Stimulated activated CD4-positive, alpha-beta T cell treated with anti-CD3 and anti-CD28 coated beads, TNF-alpha, amount 100 ng/mL, for 4 hours (primary cell): ENCODE measurements at places on chromosomes 6 and 20.

GRCh38 chr6:44294832-44295791, 18.0 kb downstream of the AARS2 start:
- DNase-seq = no peak

DNA sequence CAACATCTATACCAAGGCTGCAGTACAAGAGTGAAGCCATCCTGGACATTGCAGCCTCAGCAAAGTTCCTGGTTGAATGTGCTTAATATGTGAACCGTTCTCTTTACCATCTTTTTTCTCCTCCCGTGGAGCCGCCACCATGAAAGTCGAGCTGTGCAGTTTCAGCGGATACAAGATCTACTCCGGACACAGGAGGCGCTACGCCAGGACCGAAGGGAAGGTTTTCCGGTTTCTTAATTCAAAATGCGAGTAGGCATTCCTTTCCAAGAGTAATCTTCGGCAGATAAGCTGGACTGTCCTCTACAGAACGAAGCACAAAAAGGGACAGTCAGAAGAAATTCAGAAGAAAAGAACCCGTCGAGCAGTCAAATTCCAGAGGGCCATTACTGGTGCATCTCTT, 8.4 kb upstream of the LINC00237 start:
- no peak for DNase-seq

DNA sequence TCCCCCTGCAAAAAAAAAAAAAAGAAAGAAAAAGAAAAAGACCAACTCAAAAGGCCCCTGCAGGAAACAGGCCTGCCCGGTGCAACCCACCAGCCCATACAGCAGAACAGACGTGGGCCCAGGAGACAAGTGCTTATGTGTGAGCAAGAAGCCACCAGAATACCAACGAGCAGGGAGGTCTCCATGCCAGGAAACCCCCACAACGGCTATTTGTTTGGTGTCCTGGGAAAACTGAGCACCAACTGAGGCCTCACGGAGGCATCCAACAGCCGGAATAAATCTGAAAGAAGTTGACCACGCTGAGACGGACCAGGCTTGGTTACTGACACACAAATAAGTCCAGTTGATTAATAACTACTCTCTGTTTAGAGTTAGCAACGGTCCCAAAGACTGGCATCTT, 29.7 kb downstream of the PTPRT start:
- no peak for DNase-seq

DNA sequence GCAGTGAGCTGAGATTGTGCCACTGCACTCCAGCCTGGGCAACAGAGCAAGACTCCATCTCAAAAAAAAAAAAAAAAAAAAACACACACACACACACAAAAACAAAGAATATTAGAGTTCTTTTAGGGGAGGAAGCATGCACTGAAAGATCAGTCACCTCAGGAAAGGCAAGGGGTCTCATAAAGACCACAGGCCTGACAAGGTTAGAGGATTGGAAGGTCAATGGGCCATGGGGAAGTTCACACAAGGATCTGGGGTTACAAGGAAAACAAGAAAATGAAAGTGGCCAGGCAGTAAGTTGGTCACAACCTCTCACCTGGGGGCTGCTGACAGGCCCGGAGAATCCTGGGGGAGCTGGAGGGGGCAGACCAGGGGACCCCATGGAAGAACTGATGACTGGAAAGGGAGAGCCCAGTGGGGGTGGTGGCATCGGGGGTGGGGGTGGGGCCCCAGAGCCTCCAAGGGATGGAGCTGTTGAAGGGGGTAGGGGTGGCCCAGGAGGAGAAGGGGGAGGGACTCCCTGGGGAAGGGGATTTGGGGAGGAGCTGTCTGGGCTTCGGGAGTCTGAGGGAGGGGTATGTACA, 1.5 kb downstream of the RXRB start:
- DNase-seq = no peak

DNA sequence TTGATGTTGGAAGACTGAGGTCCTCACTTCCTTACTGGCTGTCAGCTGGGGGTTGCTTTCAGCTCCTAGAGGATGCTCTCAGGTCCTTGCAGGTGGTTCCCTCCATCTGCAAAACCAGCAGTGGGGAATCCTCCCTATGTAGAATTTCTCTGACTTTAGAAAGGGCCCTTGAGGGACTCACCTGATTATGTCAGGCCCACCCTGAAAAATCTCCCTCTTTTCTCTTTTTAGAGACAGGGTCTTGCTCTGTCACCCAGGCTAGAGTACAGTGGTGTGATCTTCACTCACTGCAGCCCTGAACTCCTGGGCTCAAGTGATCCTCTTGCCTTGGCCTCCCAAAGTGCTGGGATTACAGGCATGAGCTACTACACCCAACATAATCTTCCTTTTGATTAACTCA, 102.9 kb upstream of the MCHR2 start:
- no peak for DNase-seq

GRCh38 chr20:16433293-16433580, 140.0 kb downstream of the KIF16B start:
- DNase-seq = no peak

GRCh38 chr6:145609521-145609920, 125.8 kb downstream of the EPM2A start:
- DNase-seq = no peak

DNA sequence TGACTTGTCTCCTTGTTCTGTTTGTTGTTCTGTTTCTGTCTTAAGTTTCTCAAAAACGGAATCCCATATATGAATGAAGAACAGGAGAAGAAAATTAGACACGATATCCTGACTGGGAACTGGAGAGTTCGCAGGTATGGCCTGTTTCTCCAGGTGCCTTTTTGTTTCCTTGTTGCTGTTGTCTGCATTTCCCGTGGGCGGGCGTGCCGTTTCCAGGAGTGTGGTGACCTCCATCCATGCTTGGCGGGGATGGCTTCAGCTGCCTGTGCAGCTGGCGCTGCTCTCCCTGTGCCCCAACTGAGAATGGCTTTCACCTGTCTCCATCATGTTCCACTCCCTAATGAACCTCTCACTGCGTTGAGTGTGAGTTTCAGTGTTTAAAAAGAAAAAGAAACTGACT, 4.4 kb downstream of the PNLDC1 start:
- no peak for DNase-seq

DNA sequence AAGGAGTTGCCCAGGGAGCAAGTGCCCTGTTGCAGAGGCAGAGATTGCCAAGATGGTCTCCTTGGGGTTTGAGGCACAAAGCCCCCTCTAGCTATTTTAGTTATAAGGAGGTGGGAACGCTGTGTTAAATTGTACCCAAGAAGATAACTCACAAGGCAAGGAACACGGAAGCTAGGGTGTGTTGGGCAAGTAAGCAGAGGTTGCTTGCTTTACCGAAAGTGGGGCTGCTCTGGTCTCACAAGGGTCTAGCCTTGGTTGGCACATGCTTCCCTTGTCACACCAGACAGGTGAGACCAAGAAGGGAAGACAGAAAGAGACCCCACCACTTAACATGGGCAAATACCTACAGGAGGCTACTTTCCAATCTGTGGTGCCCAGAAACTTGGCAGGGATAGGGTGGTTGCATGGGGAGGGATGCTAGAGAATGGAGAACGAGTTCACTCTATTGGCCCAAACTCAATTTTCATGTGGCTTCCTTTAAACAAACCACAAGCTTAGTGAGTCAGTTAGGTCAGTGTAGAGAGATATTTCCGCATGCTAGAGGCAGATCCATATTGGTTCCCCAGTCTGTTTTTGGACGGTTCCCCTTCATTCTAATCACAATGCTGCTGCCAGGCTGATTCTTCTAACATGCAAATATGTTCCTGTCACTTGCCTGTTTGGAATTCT, 42.4 kb downstream of the PLAGL1 start:
- no peak for DNase-seq

- DNase-seq = no peak
Measured at GRCh38 chr6:8079126-8079525, 14.9 kb upstream of the BLOC1S5 start.

DNA sequence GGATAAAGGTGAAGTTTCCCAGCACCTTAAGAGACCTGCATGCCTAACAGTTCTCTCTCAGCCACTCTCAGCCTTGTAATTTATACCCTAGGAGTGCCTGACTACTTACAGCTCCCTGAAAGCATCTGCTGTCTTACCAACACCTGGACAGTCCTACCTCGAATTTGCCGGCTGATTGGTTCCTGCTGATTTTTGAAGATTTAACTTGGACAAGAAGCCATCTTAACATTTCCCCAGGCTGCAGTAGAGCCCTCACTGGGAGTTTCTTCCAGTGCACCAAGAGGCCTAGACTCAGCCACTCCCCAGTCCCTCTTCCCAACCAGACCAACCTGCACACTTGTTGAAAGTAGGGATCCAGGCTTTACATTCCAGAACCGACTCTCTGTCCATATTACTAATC, 174.5 kb downstream of the LINC00237 start:
- DNase-seq = no peak

DNA sequence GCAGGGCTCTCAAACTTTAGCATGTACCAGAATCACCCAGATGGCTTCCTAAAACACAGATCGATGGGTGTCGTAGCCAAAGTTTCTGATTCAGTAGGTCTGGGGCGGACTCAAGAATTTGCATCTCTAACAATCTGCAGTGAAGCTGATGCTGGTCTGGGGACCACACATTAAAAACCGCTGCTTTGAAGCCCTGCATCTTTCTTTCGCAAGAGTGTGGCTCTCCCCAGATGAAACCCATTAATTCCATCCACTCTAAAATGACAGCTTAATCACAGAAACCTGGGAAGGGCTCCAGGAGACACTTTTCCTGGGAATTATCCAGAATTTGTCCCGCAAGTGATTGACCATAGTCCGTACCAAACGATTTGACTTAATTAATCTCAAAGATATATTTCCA, 319.8 kb upstream of the PLCB4 start:
- DNase-seq = no peak

DNA sequence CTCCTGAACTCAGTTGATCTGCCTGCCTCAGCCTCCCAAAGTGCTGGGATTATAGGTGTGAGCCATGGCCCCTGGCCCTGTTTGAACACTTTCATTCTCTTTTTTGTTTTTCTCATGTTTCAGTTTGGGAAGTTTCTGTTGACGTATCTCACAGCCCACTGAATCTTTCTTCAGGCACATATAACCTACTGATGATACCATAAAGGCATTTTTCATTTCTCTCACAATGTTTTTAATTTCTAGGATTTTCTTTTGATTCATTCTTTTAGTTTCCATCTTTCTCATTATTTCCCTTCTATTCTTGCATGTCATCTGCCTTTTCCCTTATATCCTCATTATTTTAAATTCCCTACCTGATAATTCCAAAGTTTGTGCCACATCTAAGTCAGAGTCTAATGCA, 58.5 kb upstream of the EZR start:
- no peak for DNase-seq

DNA sequence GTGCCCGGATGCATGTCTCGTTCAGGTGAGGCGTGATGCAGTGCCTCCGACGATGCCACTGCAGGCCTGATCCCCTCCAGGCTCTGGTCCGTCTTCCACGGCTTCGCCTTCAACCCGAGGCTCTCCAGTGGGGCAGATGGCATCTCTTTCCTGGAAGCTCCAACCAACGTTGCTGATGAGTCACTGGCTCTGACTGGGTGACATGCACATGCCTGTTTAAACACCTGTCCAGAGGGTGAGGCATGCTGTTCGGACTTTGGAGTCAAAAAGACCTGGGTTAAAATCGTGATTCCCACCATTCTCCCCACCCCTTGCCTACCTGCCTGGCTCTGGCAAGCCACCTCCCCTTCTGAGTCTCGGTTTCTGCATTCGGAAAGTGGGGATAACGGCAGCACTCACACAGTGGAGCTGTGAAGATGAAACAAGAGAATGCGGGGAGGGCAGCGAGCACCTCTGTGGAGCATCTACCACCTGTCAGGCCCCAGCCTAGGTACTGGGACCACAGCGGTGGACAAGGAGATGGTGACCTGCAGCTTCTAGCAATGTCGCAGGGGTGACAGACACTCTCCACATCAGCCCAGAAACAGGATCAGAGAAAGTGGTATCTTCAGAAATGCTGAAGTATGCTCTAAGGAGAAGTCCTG, 8.5 kb upstream of the EDN3 start:
- no peak for DNase-seq

DNA sequence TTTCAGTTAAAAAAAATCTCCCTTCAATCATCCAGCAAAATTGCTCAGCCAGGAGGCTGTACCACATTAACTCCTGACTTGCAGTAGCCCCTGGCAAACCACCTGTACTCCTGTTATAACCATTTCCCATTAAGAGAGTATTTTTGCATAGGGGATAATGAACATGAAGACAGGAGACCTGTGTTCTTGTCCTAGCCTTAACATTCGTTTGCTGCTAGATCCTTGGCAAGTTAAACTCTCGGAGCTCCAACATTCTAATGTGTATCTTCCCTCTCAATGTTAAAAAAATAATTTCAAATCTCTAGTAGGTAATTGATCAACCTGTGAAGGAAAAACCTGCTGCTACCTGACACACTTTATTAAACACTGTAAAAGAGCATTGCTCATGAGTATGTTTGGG, 8.4 kb upstream of the TMEM200A start:
- DNase-seq = no peak

DNA sequence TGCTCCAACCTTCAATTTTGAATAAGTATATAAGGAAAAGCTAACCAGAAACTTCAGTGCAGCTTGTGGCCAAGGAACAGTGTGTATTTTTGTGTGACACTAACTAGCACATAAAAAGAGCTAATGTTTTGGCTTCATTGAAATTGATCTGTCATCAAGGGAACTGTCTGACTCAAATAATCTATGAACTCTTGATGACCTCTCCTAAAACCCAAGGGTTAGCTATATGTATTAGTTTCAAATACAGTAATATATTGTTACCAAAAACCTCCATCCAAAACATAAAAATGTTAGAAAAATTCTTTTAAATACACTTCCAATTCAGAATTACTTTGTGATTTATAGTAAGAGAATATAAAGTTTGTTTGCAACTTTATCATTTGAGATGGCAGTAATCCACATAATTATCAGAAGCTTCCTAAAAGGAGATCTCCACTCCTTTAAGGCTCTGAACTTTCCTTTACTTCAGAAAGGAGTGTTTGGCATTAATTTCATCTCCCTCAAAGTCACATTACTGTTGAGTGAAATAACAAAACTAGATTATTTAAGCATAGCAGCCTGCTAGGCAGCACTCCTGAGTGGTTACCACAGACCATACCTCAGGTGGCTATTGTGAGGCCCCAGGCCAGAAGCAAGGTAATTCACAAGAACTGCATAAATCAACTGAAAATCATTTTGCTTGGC, 46.3 kb upstream of the HSF2 start:
- no peak for DNase-seq

DNA sequence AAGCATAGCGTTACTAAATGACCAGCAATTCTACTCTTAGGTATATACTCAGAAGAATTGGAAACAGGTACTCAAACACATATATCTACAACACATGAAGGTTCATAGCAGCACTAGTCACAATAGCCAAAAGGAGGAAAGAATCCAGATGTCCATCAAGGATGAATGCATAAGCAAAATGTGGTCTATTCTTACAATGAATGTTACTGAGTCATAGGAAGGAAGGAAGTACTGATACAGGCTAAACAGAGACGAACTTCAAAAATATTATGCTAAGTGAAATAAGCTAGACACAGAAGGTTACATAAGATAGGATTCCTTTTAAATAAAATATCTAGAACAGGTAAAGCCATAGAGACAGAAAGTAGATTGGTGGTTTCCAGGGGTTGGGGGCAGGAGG, 93.5 kb downstream of the MAP3K7 start:
- no peak for DNase-seq

- no peak for DNase-seq
Measured at GRCh38 chr20:16001286-16001685, 572.0 kb downstream of the KIF16B start.
